Esophagus (tissue), 2 donors: ENCODE measurements at places on chromosomes 4 and X. TPM values are rescaled to one million over a fixed set of nuclear protein-coding genes. Genes with fewer than 3 reads are reported as not detected.

PGAM4 gene
- polyA plus RNA-seq, result not detected

SERTM2 gene
- not detected for polyA plus RNA-seq

DMP1 gene
- not detected for polyA plus RNA-seq

PNPLA4 gene
- 25.5 TPM for polyA plus RNA-seq

RIPPLY1 gene
- polyA plus RNA-seq, result not detected

MAGEC2 gene
- not detected for polyA plus RNA-seq

CCNB3 gene
- polyA plus RNA-seq, result 0.20 TPM

CT45A3 gene
- polyA plus RNA-seq, result not detected

DGKK gene
- polyA plus RNA-seq, result not detected

NUDT6 gene
- 2.9 TPM for polyA plus RNA-seq

ZAR1 gene
- polyA plus RNA-seq, result not detected

MAGEE1 gene
- 0.63 TPM for polyA plus RNA-seq

DCAF16 gene
- polyA plus RNA-seq, result 7.3 TPM

NFKB1 gene
- 6.9 TPM for polyA plus RNA-seq

XG gene
- polyA plus RNA-seq, result 10.0 TPM

ADRA2C gene
- polyA plus RNA-seq, result 0.61 TPM

PDZD4 gene
- 4.0 TPM for polyA plus RNA-seq
